Renal cortex interstitium (tissue), 15 donors: ENCODE measurements at places on chromosomes 12 and 14. TPM values are rescaled to one million over a fixed set of nuclear protein-coding genes. Genes with fewer than 3 reads are reported as not detected.

DNA sequence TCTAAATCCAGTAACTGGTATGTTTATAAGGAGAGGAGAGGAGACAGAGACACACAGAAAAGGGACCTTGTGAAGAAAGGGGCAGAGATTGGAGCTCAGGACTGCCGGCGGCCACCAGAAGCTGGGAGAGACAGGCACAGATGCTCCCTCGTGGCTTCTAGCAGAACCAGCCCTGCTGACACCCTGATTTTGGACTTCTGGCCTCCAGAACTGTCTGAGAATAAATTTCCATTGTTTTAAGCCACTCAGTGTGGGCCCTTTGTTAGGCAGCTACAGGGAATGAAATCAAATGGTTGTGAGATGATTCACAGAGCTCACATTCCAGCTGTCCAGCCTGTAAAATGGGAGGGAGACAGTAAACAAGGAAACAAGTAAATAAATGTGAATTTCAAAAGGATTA lies 47.6 kb downstream of the TMEM132C start:
- no peak for DNase-seq

- no peak for DNase-seq
These were observed 29.9 kb upstream of the MYBPC1 start for GRCh38 chr12:101564912-101565311.

DNA sequence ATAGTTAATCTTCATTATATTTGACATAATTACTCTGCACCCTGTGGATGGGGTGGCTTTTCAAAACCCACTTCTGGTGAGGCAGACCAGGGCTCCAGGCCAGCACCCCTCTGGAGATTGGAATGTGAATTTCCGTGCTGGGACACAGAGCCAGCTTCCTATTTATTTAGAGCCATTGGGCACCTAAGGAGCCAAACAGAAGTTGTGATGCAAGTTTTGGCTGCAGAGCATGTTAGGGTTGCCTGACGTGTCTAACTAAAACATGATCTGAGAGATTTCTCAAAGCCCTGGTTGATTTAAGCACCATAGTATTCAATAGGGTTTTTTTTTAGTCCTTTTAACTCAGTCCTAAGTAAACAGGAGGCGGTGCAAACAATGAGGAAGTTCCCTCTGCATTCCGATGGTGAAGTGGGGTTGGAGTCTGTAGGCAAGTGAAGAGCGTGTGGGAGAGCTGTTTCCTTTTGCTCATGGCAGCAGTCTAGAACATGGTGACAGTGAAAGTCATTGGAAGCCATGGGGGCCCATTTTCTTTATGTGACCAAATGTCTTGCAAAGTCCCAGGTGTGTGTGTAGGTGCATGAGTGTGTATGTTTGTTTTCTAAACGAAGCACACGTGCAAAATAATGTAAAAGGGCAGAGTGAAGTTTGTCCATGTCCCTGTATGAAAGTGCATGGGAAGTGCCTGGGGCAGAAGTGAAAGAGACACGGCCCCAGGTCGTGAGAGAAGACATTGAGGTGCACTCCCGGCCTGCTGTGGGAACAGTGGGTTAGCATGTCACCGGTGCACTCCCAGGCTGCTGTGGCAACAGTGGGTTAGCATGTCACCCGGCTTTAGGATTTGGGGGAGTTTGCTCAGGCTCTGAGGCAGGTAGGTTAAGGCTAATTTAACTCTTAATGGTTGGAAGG lies 117.7 kb downstream of the PRKCH start:
- no peak for DNase-seq

DNA sequence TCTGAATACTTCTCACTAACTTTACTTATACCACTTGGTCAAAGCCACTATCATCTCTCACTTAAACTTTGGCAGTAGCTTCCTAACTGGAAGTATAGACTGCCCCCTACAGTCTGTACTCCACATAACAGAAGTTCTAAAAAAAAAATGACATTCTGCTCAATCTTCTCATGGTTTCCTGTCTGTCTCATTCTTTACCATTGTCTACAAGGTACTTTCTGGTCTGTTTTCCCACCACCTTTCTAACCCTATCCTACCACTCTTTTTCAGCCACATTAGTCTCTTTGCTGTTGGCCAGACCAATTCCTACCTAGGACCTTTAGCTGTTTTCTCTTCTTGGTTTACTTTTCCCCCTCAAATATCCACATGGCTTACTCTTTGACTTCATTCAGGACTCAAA lies 14.7 kb downstream of the CPSF6 start:
- DNase-seq: peak; percentile 29

GRCh38 chr12:82461836-82462235 lies 103.5 kb downstream of the METTL25 start:
- no peak for DNase-seq

The DPF3 gene
- 3.8 TPM for polyA plus RNA-seq

The SDS gene
- polyA plus RNA-seq: 0.56 TPM

The ANO2 gene
- 3.1 TPM for polyA plus RNA-seq
